Stimulated activated CD4-positive, alpha-beta T cell treated with anti-CD3 and anti-CD28 coated beads, Interleukin-1b, Interleukin-23, amount 100 ng/mL, for 1 hour (primary cell): ENCODE measurements at places on chromosomes 1 and 21.

DNA sequence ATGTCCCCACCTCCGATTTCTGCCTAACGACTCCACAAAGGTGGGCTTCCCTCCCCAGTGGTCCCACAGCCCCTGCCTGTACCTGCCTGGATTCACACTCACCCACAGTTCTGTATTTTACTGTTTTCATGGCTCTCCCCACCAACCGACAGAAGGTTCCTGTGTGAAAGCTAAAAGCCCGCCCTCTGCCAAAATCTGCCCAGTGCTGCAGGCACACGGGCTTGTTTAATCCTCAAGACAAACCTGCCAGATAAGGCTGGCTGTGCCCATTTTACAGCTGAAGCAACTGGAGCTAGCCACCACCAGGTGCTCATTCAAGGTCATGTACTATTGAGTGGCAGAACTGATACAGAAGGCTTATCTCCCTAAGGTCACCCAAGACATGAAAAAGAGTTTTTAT, 114.5 kb downstream of the HIVEP3 start:
- DNase-seq: no peak

DNA sequence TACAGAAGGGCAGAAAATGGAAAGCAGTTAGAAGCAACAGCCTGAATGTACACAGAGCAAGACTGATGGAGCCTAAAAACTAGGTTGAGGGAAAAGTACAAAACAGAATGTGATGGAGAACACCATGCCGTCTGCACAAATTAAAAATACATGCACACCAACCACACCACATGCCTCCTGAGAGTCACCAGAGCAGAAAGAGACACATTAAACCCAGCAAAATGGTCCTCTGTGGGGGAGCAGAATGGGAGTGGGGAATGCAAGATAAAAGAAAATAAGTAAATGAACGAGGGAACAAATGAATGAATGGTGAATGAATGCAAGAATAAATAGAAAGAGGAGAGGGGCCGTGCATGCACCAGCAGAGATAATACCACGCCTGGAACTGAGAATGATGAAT, 24.1 kb downstream of the PADI2 start:
- DNase-seq: no peak

DNA sequence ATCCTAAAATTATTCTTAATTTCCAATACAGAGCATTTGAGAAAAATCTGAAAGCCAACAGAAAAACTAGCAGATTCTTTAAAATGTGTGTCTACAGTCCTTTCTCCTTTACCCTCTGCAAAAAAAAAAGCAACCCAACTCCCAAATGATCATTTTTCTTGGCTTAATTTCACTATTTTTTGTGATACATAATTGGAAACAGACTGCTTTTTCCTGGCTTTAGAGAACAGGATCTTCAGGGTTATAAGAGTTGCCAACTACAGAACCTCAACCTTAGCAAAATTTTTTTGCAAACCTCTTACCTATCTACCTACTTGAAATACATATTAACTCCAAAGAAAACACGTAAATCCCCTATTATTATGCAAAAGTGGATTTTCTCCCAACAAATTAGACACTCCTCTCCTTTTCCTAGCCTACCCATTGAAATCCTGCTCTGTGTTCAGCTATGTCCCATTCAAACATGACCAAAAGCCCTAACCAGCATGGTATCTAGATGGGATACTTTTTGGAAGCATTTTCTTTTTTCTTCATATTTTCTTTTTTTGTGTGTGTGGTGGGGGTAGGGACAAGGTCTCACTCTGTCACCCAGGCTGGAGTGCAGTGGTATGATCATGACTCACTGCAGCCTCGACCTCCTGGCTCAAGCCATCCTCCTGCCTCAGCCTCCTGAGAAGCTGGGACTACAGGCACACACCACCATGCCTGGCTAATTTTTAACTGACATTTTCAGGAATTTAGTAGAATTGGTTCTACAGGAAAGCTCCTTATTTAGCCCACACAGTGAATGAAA, 9.0 kb downstream of the TGFBR3 start:
- DNase-seq: no peak

- DNase-seq: no peak
These were observed 348.3 kb downstream of the DPYD start for GRCh38 chr1:97572561-97572960.

- no peak for DNase-seq
These were observed 16.1 kb downstream of the IL6R start for GRCh38 chr1:154420961-154421924.

- DNase-seq: peak; percentile 54
These were observed at the start of gene ATF6 for GRCh38 chr1:161766102-161766981. Gene ATF6, plus strand, starts transcription at chr1:161766320. Its CDS starts 41 bp downstream, at chr1:161766361.

DNA sequence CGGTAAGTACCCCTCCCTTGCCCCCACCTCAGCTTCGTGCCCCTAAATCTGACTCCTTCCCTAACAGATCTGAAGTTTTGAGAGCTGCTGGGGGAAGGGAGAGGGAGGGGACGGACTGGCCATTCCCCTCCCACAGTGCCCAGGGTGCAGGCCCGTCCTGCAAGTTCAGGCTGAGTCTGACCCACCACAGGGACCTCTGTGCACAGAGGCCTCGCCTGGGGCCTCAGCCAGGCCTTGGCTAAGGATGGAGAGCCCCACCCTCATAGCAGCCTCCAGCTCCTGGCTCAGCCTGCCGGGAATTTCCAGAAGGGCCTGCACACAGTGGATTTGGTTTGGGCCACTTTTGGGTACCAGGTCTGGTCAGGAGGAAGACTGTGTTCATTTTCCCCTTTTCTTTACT, 31.2 kb upstream of the TNFRSF1B start:
- DNase-seq: no peak

DNA sequence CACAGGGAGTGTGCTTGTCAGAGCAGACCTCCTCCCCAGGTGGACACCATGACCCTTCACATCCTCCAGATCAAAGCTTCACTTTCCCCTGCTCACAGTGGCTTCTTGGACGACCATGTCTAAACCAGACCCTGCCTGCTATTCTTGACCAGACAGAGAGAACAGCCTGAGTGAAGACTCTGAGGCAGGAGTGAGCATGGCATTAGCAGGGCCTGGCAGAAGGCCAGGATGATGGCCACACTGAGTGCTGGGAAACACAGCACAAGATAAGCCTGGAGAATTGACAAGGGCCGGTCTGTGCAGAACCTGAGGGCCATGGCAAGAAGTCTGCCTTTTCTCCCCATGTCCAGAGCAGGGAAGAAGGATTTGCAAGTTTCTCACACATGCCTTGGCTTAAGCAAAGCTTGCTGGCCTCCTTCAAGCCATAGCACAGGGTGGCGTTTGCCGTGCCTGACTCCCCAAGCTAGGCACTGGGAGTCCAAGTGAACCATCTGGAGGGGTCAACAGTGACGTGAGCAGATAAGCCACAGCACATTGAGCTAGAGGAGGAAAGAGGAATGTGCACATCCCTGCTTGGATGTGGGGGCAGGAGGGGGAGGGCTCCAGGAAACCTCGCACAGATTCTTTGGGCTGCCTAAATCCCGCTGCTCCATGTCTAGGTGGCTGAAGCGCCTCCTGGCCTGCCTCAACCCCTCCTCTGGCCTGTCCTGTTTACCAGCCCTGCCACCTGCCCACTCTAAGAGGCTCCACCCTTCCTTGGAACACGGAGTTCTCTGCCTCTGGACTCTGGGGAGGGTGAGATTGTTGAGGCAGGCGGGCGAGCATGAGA, 87.1 kb downstream of the CD58 start:
- DNase-seq: no peak

GRCh38 chr1:176542352-176542751, 79.4 kb downstream of the PAPPA2 start:
- DNase-seq: no peak

DNA sequence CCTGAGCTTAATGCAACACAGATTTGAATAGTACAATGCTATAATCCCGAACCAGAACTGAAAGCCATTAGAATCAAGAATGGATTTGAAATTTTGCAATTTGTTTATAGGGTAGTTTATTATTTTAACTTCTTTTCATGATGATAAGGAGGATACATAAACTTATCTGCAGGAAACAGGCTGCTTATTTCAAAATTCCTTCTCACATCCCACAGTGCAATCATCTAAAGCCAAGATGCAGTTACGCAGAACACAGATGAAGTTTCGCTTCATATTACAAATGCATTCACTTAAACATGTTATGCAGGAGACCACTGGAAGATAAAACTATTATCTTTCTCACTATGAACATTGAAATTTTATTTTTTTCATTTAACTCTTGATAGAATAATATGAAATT, 1019.6 kb downstream of the PLA2G4A start:
- DNase-seq: no peak

DNA sequence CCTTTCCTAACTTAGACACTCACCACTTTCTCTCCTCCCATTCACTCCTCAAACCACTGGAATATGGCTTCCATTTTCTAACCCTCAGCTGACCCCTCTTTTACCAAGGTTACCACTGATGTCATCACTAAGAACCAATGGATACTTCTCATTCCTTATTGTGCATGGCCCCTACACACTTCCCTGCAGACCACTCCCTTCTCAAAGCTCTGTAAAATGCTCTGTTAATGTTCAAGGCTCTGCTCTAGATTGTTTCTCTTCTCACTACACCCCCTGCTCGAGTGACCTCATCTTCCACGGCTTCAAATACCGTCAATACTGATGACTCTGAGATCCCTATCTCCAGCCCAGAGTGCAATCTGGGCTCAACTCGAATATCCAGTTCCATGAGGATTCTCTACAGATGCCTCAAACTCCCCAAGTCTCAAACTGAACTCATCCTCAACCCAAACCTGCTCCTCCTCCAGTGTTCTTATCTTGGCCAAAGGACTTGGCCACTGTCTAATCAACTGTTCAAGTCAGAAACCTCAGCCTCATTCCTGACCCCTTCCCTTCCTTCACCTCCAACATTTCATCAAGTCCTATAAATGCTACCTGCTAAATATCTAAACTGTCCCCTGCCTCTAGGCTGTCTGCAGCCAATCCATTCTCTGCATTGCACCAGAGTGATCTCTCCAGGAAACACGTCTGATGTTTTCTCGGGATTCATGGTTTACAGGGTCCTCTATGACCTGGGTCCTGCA, 41.3 kb upstream of the BMP8B start:
- DNase-seq: no peak

- DNase-seq: no peak
These were observed 812 bp downstream of the TTC4 start for GRCh38 chr1:54716299-54717047.

GRCh38 chr1:117161887-117162286, 40.3 kb upstream of the TRIM45 start:
- DNase-seq: no peak

GRCh38 chr1:54461731-54462596, 55.8 kb upstream of the SSBP3 start:
- DNase-seq: no peak

GRCh38 chr1:191427593-191427992, 730.7 kb upstream of the RGS18 start:
- no peak for DNase-seq

DNA sequence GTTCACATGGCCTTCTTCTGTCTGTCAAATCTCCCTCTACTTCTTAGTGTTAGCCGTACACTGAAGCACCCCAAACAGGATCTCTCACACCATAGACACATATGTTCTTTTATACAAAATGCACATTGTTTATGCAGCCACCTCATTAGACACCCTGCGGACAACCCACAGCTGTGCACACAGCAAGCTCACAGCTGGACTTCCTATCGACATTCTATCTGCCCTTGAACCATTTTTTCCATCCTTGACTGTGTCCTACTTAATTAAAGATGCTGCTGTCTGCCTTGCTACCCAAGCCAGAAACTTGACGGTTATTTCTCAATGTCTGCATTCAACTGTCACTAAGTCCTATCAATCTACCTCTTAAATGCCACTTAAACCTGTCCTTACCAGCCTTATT, 3.2 kb upstream of the ZBTB21 start:
- no peak for DNase-seq

GRCh38 chr21:46079352-46080170, 18.4 kb upstream of the COL6A2 start:
- no peak for DNase-seq

DNA sequence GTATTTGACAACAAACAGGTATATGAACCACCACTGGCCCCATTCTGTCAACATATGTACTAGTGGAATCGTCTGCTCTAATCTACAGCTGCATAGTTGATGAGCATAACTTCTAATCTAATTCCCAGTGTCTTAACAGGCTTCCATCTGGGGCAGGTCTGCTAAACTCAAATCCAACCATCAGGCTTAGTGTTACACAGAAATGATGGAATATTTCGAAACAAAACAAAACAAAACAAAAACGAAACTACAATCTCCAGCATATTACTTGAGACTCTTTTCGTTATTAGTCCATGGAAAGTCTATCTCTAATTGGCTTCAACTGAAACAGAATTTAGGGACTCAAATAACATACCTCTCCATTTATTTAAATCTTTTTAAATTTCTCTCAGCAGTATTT, 37.6 kb downstream of the DIPK1A start:
- DNase-seq: no peak

- DNase-seq: no peak
These were observed 60.8 kb downstream of the BEND5 start for GRCh38 chr1:48715921-48716320.

DNA sequence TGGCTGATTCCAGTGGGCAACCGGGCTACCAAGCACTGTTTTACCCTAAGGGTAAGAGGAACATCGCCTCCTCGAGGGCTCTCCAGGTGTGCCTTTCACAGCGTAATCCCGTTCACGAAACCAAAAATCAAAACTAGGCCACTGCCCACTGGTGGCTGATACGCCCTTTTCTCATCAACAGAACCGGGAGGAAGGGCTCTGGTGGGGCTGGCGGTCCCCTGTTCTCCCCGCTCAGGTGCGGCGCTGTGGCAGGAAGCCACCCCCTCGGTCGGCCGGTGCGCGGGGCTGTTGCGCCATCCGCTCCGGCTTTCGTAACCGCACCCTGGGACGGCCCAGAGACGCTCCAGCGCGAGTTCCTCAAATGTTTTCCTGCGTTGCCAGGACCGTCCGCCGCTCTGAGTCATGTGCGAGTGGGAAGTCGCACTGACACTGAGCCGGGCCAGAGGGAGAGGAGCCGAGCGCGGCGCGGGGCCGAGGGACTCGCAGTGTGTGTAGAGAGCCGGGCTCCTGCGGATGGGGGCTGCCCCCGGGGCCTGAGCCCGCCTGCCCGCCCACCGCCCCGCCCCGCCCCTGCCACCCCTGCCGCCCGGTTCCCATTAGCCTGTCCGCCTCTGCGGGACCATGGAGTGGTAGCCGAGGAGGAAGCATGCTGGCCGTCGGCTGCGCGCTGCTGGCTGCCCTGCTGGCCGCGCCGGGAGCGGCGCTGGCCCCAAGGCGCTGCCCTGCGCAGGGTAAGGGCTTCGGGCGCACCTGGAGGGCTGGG, at the start of gene IL6R:
Gene IL6R (plus strand): TSS at position 360 of the 763 bp plus-strand sequence. CDS start 287 bp downstream, at position 647.
- DNase-seq: peak; percentile 48

GRCh38 chr1:18949686-18950400, 6.6 kb downstream of the IFFO2 start:
- DNase-seq: no peak

GRCh38 chr1:148352470-148353053, 130.5 kb downstream of the PPIAL4G start:
- no peak for DNase-seq

GRCh38 chr1:109319114-109319513, 12.3 kb upstream of the MYBPHL start:
- no peak for DNase-seq

DNA sequence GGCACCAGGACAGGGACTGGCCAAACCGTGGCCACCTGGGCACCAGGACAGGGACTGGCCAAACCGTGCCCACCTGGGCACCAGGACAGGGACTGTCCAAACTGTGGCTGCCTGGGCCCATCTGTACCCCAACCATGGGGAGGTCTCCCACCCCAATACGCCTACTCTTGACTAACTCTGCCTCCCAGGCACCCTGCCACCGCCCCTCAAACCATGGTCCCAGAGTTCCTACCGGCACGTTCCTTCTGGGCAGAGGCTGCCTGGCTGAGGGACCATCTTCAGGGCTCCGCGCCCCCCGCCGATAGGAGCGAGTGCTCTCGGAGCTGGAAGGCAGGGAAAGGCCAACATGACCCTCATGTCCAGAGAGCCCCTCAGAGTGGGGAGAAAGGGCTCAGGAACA, 6.3 kb upstream of the TCEA3 start:
- no peak for DNase-seq
